CD4-positive, alpha-beta T cell treated with Interleukin-4 for 4 hours (primary cell): ENCODE measurements at places on chromosomes 11 and 22.

DNA sequence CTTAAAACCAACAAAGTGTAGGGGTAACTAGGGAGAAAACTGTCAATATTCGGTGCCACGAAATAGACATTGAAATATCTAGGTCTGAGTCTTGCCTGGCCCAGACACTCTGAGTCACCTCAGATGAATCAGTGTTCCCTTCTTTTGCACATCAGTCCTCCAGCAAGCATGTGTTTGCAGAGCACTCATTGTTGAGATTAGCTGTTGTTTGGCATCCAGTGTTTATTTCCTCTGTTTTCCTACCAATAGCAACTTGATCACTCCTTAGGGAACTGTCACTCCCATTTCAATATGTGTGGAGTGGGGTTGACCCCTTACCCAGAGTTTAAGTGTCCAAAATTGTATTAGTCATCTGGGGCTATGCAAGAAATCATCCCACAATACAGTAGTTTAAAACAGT, 4.7 kb upstream of the ASCC2 start:
- DNase-seq = no peak

DNA sequence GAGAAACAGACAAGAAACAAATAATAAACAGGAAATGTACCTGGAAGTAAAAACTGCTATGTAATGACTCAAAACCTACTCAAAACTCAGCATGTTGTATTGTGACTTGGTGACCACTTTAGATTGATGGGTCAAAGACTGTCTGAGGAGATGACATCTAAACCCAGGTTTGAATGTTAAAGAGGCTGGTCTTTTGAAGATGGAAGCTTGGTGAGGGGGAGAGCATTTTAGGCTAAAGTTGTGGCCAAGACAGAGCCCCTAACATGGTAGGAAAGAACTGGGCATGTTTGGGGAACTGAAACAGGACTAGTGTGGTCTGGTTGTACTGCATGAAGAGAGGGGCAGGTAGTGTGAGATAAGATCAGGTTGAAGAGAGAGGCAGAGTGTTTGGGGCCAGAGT, 85.3 kb upstream of the MYO18B start:
- no peak for DNase-seq

- no peak for DNase-seq
These were observed 380.6 kb downstream of the CADM1 start for GRCh38 chr11:115123641-115124040.

DNA sequence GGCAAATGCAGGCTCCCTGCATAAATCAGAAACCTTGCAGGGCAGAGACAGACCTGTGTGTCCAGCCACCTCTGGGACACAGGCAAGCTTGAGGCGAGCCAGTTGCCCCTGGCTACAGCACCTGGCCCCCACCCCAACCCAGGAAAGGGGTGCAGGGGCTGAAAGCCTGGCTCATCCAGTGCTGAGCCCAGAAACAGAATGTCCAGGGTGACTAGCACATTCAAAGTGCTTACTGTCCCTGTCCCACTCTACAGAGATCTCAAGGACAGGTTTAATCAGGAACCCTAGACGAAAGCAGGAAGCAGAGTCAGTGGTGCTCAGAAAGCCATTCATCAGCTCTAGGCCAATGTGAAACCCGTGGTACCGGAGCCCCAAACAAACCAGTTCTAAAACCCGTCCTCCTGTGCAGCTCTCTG, 31.9 kb downstream of the PLEKHA7 start:
- DNase-seq = no peak

GRCh38 chr22:35379146-35379993, 1.5 kb upstream of the HMOX1 start:
- no peak for DNase-seq

DNA sequence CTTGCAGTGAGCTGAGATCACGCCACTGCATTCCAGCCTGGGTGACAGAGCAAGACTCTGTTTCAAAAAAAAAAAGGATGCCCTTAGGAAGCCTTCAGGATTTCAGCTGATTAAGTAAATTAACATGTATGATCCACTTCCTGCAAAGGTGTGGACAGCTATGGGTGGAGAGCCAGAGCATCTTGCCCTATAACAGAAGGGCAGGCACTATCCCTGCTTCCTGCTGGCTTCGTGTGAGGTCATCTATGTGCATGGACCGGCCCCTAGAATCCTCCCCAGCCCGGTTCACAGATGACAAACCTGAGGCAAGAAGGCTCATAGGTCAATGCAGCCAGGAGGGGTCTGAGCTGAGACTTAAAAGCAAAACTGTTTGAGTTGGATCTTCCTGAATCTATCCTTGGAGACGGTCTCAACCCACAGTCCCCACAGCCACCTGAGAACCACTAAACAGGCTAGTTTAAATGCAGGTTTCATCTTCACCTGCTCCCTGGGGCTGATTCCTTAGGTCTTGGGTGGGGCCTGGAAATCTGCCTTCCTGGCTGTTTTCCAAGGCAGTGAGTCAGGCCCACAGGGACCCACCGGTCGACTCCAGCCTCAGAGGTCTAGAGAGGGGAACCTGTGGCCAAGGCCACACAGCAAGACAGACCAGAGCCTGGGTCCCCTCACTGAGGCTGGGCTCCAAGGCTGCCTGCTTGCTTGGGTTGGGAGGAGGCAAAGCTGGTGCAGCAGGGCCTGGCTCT, 55.2 kb upstream of the MPEG1 start:
- no peak for DNase-seq

DNA sequence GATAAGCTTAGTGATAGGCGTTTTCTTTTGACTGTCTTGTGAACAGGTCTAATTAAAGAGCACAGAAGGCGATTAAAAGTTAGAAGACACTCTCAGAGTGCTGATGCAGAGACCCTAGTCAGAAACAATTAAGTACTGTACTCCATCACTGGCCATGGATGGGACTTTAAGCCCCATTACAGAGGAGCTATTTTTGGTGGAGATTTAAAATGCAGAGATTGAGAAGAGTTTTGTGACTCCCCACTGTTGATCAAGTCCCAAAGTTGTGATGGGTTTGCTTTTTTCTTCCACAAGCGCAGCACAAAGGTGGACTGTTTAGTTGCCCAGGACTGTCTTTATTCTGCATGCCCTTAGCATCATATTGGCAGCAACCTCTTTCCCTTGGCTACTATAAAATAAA, 978 bp downstream of the LUZP2 start:
- no peak for DNase-seq

DNA sequence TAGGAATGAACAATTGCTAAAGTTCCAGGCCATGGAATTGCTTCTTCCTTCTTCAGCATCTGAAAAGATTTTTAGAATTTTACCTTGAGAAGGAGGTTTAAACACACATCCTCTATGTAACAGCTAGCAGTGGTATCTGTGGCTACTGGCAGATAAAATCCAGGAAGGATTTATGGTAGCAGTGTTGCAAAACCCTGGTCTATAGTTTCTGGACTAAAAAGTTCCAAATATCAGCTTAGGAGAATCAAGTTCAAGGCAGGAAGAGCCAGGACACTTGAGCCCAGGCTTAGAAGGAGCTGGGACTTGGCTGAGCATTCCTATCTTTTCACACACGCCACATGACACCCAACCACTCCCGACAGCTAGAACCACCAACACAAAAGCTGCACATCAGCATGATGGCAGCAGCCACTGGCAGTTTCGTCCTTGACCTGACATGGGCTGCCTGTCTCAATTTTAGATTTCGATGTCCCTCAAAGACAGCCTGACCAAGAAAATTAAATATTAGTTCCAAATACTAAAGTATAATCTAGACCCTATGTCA, 14.1 kb downstream of the LARGE2 start:
- DNase-seq = no peak

DNA sequence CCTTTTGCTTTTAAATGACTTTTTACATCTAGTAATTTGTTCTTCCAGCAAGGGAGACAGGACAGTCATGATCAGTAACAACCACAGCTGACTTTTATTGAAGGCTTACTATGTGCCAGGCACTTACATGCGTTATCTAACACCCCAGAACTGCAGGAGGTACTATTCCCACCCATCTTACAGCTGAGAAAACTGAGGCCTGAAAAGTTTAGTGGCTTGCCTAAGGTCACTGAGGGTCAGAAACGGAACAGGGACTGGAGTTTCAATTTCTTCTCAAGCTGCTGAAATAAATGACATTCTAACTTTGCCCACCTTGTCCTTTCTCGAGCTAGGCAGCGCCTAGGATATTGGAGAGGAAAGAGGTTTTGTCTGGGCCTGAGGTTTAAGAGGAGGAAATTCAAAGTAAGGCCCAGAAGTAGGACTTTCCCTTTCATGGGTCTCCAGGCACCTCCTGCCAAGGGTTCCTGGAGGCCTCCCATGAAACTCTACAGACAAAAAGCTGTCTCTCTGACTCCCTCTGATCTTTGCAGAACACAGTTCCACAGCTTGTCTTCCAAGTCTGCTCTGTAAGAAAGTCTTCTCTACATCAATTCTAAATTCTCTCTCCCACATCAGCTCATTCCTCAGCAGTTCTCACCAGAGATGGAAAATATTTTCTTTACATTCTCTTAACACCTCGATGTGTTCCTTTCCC, 102.2 kb downstream of the NAT10 start:
- no peak for DNase-seq

DNA sequence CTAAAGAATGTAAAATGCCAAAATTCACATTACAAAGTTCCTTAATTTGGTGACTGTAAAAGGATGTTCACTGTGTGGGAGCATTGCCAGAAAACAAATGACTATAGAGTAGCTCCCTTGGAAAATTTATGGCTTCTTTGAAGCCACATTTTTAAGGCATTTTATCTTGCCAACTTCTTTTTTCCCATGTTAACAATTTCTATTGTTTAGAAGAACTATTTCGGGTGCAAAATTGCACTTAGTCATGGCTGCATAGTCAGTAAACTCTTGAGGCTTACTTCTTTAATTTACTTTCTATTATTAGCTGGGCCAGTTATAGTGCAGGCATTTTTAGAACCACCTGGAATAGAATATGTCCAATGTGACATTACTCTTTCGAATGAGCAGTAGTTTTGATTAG, 515.3 kb downstream of the JRKL start:
- DNase-seq = no peak

DNA sequence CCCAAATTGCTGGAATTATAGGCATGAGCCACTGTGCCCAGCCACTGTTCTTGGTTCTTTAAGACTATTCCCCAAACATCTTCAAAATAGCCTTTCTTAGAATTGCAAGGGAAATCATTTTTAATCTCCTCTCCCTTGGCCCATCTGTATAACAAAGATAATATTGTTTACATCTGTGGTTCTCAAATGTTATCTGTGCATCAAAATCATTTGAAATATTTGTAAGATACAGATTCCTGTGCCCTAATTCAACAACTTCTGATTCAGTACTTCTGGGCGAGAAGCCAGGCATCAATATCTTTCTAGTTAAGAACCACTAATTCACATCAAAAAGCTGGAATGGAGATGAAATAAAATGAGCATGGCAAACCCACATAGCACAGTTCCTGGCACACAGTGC, 83.0 kb downstream of the TMPRSS5 start:
- DNase-seq = no peak

DNA sequence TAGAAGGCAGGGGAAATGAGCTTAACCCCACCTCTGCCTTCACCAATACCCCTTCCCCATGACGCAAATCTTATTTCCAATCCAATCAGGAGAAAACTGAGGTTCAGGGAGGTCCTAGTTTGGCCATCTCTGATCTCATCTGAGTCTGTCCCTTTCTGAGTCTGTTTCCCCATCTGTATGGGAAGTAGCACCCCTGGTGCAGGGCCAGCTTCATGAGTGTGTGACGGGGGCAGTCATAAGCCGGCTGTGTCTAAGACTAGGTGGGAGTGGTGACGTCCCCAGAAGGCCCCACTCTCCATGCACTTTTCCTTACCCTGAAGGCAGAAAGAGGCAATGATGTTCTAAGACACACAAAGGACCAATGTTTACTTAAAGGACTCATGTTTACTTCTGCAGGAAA, 72.3 kb downstream of the MN1 start:
- no peak for DNase-seq

- DNase-seq = peak; percentile 23
These were observed 30.6 kb upstream of the TFIP11 start for GRCh38 chr22:26542831-26543230.

GRCh38 chr22:37775785-37776638, 31.7 kb upstream of the GCAT start:
- DNase-seq = no peak

DNA sequence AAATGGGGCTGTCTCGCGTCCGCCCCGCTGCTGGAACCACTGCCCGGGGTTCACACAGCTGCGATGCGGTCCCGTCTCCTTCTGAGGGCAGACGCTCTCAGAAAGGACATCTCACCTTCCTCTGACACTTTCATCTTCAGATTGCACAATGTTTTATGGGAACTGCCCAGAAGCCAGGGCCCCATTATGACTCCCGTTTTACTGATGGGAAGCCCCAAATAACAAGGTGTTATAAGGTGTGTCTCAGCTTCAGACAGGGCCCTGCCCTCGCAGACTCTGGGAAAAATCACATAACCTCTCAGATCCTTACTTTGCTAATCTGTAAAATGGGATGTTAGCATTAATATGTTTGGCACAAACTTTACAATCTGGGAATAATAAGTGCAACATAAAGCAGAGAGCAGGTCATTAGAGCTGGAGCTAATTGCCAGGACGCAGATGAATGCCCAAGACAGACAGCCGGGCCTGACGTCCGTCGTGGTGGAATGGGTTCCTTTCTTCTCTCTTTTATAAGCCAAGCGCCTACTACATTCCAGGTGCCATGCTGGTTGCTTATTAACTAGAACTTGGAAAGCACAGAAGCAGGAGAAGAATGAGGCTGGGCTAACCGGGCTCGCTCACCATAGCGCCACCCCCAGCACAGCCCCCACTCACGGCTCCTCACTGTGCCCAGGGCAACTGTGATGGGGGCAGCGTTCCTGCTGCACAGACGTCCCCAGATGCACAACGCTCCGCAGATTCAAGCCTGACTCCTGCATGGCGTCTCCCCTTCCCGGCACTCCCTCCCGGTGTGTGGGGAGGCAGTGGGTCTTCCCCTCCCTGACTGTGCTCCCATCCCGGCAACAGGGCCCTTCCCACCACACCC, 43.8 kb downstream of the TRMU start:
- DNase-seq = no peak

GRCh38 chr11:94652735-94653284, 85.6 kb downstream of the PIWIL4 start:
- DNase-seq = no peak

DNA sequence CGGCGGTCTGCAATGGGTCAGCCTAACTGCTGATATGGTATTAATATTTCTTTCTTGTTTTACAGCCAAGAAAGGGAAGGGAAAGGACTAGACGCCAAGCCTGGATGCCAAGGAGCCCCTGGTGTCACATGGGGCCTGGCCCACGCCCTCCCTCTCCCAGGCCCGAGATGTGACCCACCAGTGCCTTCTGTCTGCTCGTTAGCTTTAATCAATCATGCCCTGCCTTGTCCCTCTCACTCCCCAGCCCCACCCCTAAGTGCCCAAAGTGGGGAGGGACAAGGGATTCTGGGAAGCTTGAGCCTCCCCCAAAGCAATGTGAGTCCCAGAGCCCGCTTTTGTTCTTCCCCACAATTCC, 1.9 kb downstream of the MDK start:
- no peak for DNase-seq

- DNase-seq = no peak
These were observed 54.1 kb downstream of the PPFIA1 start for GRCh38 chr11:70324376-70325115.

DNA sequence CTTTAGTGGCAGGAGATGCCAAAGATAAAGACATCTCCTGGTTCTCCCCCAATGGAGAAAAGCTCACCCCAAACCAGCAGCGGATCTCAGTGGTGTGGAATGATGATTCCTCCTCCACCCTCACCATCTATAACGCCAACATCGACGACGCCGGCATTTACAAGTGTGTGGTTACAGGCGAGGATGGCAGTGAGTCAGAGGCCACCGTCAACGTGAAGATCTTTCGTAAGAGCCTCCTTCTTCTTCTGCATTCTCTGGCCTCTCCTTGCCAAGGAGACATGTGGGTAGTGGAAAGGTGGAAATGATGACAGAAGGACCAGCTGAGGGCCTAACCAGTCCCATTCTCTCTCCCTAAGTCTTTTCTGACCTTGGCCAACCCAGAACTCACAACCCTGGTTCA, 110.1 kb upstream of the TTC12 start:
- no peak for DNase-seq
